ENCODE measurements at places on chromosomes 2 and 18.

DNA sequence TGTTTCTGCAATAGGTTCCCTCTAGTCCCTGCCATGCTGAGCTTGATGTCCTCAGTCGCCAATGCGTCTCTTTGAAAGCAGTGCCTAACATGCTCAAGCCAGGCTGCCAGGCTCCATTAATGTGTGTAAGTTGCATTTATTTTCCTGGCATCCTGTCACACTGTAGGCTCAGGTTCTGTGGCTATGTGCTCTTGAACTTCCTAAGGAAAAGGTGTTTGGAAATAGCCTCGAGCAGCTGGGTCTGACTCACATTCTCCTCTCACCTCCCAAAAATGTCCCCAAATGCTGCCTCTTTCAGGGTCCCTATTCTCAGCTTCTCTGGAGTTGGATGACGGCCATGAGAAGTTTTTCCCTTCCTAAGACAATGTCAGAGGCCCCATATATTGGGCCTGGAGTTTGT lies 58.0 kb upstream of the SLC14A2 start:
- DNase-seq: no peak

GRCh38 chr18:1505856-1506255 lies 601.2 kb downstream of the ADCYAP1 start:
- DNase-seq: no peak

- no peak for DNase-seq
Measured at GRCh38 chr2:195532628-195533271, 124.3 kb upstream of the SLC39A10 start.

DNA sequence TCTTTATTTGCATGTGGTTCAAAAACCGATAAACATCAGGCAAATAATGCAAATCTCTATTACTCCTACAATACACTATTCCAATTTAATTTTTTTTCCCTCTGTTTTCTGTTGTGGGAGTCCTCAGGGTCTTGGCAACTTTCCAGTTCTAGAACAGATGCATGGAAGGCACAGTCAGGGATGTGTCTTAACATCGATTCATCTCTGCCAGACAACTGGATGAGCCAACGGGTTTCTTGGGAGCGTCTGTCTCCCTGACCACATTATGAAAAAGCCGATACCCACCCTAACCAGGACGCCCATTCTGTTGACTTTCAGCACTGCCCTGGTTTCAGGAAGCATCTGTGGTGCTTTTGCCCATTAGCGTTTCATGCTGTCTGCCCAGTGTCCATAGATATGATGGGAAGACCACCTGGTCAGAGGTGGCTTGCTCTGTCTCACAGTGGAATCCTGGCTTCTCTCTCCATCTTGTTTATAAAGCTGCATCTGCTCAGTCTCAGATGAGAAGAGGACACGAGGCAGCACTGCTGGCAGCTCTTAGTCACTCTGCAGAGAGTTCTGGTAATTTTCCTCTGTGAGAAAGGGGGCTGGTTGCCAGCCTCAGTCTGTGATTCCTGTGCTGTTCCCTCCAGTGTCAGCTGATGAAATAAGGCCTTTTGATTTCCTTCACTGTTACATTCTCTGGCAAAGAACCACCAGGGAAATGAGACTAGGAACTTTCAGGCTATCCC lies 57.9 kb upstream of the KCNE4 start:
- DNase-seq: no peak

GRCh38 chr2:100742277-100743254 lies 77.4 kb upstream of the NPAS2 start:
- no peak for DNase-seq

DNA sequence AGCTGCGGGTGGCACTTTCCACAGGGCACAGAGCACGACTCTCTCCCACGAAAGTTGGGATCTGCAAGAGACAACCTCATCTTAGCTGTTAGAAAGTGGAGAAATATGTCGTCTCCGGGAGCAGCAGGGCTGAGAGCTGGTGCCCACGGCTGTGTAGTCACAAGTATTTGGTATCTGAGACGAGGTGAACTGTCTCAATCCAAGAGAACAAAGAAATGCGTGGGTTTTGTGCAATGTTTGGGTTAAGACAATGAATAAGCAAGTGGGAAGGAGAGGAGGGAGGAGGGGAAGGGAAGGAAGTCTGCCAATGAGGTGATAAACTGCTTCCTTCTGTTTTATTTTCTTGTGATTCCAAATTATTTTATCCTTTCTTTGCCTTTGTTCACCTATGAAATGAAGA lies 18.0 kb downstream of the DYTN start:
- DNase-seq: no peak

- no peak for DNase-seq
Measured at GRCh38 chr2:150679456-150680120, 192.1 kb upstream of the RND3 start.

DNA sequence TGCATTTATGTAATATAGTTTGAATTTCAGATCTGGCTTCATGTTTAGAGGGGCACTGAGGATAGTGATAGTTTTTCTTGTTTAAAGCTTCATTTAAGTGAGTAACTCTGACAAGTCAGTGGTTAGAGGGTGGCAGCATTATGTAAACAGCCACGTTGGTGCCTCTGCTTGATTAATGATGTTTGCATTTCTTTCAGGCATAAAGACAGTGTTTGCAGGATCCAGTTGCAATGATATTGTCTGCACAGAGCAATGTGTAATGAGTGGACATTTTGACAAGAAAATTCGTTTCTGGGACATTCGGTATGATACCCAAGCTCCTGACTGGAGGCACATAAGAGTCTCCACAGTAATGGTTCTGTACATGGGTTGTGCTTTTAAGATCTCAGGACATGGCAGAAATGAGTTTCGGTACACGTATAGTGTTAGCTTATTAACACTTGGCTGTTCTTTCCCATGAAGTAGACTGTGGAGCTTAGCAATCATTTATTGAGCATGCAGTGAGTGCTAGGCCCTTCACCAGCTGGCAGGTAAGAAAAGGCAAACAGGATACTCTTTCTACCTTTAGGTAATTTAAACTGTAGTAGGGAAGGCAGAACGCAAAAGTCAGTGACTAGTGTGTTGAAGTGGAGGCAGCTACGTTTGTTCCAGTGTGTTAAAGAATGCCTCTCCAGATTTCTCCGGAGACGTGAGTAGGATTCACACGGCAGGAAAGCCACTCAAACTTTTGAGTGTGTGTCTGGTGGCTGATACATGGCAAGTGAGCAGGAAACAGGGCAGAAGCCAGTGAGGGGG lies 17.4 kb upstream of the SAG start:
- DNase-seq: no peak

- no peak for DNase-seq
Measured at GRCh38 chr2:108199726-108200125, 40.0 kb upstream of the SULT1C3 start.

GRCh38 chr2:172599947-172600346 lies 44.1 kb downstream of the PDK1 start:
- DNase-seq: no peak

DNA sequence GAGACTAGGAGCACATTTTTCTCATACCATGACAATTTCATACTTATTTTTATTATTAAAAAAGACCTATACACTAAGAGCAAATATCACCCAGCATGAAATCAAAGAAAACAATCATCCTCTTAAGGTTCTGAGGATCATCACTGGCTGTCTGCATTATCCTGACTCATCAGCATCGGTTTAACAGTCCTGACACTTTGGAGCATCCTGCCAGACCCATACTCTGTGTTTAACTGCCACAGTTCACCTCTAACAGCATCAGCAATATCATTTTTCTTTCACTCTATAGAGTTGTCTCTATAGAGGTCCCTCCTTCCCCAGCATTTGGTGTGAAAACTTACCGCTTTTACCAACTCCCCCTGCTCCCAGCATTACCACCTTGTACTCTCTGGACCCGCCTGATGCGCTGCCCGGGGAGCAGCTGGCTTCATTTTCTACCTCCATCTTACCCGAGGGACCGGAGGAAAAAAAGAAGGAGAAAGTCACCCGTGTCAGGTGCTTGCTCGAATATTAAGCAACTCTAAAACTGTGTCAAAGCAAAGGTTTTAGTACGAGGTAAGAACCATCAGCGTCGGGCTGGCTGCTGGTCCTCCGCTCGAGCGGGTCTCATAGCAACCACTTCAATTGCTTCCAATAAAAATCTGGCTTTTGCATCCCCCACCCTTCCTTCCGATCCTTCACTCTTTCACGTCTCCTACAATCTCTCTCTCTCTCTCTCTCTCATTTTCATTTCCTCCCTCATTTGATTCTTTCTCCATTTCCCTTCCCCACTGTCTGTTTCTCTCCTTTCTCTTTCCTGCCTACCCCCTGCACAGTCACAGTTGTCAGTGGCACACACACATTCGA lies at the start of gene RIT2:
Gene RIT2, minus strand, starts transcription at position 610 of the 846 bp plus-strand sequence.
- no peak for DNase-seq

- no peak for DNase-seq
Measured at GRCh38 chr18:75109319-75109691, 99.6 kb downstream of the PTGR3 start.

DNA sequence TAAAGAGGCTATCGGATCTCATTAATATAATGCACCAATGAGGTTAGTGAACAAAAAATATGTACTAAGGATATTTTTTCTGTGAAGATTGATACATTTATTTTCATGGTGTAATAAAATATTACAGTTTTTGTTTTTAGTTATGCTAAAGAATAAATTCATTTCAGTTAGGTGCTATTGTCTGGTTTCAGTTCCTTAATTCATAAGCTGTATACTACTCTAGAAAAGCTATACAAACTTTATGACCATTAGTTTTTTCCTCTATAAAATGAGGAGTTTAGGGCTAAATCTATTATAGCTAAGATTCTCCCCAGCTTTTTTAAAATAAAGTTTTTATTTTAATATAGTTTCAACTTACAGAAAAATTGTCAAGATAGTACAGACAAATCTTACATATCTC lies 1311.7 kb upstream of the NXPH2 start:
- no peak for DNase-seq

GRCh38 chr2:216635701-216636550 lies 2.7 kb downstream of the IGFBP2 start:
- DNase-seq: no peak

- no peak for DNase-seq
Measured at GRCh38 chr2:16962505-16962904, 296.9 kb upstream of the CYRIA start.

DNA sequence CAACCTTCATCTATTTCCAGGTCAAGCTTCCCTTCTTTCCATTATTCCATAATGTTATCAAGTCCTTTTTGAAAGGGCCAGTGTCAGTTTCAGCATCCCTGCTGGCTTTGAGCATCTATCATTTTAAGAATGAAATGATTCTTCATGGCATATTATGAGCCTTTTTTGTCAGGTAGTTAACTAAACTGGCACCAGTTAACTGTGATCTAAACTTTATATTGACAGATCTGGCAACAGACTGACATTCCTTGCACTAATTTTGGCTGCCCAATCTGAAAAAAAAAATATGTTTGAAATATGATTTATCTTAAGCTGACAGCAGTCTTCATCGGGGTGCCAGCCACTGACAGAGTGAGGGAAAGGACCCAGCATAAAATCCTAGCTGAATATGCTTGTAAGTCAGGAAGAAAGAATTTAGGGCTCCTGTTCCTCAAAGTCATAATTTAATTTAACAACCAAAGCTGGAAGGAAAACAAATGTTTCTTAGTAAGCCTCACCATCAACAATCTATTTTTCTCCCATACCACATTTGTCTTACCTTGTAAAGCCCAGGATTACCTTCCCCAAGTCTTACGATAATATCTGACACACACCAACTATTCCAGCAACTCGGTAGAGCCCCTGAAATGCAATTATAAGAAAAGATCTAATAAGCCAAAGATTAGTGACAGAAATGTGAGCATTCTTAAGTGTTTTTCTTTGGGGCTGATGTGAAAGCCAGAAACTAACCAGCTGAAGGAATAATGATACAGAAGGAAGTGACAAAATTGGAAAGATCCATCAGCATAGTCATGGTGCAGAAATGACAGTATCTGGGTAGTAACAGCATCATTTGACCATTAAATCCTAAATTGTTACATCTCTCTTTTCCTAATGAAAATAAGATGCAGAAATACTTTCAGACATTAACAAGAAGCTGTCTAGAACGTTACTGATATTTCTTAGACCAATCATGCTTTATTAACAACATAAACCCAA lies 228.1 kb downstream of the RBM43 start:
- DNase-seq: no peak

DNA sequence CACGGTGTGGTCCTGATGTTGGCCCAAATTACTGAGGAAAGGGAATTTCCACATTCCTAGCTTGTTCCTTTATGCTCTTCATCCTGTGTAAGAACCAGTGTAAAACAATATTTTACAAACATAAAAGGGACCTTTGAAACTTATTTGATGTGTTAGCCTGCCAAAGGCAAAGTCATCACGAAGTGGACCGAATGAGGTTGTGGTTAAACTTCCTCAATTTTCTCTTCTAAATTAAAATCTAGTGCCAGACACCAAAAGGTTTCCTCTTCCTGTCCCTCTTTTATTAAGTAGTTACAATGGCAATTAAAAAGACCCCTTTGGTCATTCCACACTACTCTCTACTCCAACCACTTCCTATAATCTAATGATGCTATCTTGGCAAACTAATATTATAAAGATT lies 279.8 kb downstream of the AFF3 start:
- DNase-seq: no peak

GRCh38 chr2:180778291-180778690 lies 202.1 kb upstream of the UBE2E3 start:
- no peak for DNase-seq

All from activated T-helper 1 cell treated with Interleukin-2 at 50 U/mL for 16 hours (primary cell).